ENCODE measurements at places on chromosomes 6 and 20.

DNA sequence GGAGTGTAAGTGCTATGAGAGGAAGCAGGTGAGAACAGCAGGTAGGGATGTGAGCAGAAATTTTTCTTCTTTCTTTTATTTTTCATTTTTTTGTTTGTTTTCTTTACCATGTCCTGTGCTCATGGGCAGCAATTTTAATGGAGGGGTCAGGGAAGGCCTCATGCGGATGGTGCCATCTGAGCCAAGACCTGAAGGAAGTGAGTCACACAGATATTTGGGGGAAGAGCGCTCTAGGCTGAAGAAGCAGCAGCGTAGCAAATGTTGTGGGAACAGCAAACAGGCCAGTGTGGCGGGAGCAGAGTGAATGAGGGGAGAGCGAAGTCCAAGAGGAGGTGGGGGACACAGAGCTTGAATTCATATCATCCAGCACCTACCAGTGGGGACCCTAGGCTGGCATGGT lies 12.7 kb downstream of the SPDEF start:
- no peak for DNase-seq

GRCh38 chr6:15936503-15936902 lies 192.4 kb upstream of the MYLIP start:
- DNase-seq: peak; percentile 27

- DNase-seq: no peak
Measured at GRCh38 chr6:31712296-31712695, 2.9 kb upstream of the LY6G6D start.

DNA sequence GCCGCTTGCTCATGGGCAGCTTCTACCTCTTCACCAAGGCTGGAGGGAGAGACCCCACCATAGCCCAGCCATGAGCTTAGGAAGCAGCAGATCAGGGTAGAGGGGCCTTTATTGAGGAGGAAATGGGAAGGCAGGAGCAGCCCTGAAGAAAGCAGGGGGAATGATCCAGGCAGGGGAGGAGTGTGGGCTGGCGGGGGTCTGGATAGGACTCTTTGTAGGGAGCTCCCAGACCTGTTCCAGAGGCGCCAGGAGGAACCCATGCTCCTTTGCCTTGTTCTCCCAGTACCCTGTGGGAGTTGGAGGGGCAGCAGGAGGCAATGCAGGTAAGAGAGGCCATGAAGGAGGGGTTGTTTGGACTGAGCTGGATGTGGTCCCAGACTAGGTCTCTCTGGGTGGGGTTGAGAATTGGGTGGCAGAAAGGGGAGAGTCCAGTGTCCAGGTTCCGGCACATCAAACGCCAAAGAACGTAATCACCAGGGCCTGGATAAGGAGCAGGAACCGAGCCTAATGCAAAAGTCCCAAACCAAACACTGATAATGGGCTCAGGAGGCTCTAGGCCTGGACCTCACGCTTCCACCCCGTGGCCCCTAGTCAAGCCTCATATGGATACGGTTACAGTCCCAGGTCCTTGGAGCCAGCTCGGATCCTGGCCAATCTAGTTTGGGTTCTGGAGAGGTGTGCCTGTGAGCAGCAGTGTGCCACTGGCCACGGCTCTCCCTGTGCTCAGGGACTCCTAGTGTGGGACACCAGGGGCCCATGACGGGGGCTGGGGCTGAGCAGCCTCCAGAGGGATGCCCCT lies 12.1 kb upstream of the PGC start:
- no peak for DNase-seq

DNA sequence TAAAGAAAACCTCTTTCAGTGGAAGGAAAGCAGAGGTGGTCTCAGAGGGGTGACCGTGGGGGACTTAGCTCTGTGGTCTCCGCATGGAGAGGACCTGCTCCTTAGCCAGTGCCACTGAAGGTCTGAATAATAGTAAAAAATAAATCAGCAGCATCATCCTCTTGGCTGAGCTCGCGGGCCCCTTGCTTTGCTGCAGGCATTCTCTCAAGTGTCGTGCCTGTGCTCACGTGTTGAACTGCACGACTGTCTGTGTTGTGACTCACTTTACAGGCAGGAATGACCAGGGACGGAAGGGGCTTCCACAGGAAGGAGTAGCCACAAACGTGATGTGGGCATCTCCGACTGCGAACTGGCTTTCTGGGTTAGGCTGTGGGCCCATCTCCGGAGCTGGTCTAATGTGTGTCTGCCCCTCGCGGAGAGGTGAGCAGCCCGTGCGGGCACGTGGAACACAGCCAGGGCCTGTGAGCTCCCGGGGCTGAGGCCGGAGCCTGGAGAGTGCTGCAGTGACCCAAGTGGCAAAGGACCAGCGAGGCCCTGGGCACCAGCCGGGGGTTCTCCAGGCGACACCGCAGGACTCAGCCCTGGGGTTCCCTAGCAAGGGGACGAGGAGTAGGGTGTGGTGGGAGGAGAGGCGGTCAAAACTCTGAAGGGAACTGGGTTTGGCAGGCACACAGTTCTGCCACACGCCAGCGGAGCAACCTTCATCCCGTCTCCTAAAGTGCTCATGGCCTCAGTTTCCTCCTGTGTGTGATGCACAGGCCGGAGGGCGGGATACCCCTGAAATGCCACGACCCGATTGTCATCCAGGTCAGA lies 89.2 kb downstream of the RAMACL start:
- no peak for DNase-seq

GRCh38 chr6:4675121-4675520 lies 101.1 kb upstream of the CDYL start:
- no peak for DNase-seq

- DNase-seq: no peak
Measured at GRCh38 chr6:34657307-34657978, 39.1 kb downstream of the ILRUN start.

GRCh38 chr20:24100370-24101011 lies 111.9 kb upstream of the GGTLC1 start:
- peak; percentile 21 for DNase-seq

DNA sequence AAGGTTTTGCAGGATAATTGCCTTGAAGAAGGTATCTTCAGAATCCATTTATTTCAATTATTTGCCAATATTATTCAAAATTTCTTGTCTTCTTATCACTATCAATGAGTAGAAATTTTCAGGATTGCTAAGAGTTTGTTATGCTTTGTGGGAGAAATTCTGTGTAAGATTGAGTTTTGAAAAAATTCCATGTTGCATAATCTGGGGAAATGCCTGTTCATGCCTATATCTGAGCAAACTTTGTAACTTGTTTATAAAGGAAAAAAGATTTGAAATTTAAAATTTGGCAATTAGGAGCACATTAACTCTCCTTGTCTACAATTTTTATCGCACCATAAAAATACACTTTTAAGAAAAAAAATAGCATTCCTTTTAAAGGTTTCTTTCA lies 39.8 kb upstream of the EDN1 start:
- no peak for DNase-seq

GRCh38 chr6:145008715-145009114 lies 723.6 kb downstream of the UTRN start:
- no peak for DNase-seq

GRCh38 chr6:22925304-22925835 lies 356.0 kb downstream of the HDGFL1 start:
- no peak for DNase-seq

DNA sequence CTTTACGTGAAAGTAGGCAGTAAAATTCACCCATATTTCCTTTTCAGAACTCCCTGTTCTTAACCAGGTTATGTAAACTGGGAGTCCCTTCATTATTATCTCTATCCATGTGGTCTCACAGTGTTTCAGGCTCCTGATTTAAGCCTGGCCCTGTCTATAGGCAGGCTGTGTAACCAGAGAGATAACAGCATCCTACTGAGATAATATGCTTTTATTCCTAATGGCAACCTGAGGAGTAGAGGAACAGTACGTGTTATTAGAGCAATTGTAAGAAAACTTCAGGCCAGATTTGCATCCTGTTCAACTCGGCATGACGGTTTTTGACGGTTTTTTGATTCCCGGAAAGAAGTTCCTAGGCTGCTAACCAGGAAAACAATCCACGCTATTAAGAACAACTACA lies 16.9 kb downstream of the FUT9 start:
- no peak for DNase-seq

DNA sequence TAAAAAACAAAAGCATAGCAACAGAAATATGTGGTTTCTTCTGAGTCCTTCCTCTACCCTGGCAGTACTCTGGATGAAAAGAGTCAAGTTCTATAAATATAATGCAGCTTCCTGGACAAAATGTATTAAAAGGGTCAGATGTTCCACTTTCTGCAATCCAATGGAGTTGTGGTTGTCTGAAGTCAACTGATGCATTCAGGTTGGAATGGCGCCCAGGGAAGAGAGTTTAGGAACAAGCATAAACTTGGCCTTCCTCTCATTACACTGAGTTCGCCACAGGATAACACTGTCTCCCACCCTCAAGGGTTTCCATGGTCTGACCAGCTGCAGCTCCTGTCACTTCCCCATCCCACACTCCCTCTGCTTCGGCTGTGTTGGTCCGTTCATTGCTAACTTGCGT lies 66.4 kb downstream of the PLEKHG1 start:
- DNase-seq: no peak

GRCh38 chr6:42451333-42452170 lies at the start of gene TRERF1:
Gene TRERF1, minus strand, starts transcription at chr6:42451926. Its CDS starts 182,336 bp downstream, at chr6:42269590.
- DNase-seq: peak; percentile 39

- DNase-seq: no peak
Measured at GRCh38 chr6:161949531-161949930, 675.7 kb upstream of the AGPAT4 start.

GRCh38 chr6:5525209-5525608 lies 263.9 kb downstream of the FARS2 start:
- no peak for DNase-seq

- no peak for DNase-seq
Measured at GRCh38 chr6:61538801-61539200, 747.2 kb downstream of the KHDRBS2 start.

GRCh38 chr6:107442938-107443607 lies 16.3 kb downstream of the PDSS2 start:
- DNase-seq: no peak

DNA sequence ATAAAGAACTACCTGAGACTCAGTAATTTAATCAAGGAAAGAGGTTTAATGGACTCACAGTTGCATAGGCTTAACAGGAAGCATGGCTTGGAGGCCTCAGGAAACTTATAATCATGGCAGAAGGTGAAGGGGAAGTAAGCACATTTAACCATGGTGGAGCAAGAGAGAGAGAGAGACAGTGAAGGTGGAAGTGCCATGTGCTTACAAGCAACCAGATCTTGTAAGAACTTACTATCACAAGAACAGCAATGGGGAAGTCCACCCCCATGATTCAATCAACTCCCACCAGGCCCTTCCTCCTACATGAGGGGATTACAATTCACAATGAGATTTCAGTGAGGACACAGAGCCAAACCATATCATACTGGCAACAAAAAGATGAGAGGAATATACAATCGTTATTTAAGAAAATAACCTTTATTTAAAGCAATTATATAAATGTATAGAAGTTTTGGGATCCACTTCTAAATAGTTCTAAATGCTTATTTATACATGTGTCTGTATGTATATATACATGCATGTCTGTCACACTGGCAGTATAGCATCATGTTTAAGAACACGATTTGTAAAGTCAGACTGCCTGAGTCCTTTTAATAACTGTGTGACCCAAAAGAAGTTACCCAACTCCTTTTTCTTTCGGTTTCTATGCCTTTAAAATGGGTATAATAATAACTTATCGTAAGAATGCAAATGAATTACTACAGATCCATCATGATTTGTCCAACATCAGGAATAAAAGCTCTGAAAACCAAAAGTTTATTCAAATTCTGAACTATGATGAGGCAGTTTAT lies 255.7 kb upstream of the THEMIS start:
- DNase-seq: no peak

- DNase-seq: no peak
Measured at GRCh38 chr6:161830866-161831616, 557.2 kb upstream of the AGPAT4 start.

- no peak for DNase-seq
Measured at GRCh38 chr6:136511926-136512325, 38.3 kb downstream of the MAP7 start.

GRCh38 chr6:36290668-36291620 lies 21.1 kb downstream of the PNPLA1 start:
- no peak for DNase-seq

DNA sequence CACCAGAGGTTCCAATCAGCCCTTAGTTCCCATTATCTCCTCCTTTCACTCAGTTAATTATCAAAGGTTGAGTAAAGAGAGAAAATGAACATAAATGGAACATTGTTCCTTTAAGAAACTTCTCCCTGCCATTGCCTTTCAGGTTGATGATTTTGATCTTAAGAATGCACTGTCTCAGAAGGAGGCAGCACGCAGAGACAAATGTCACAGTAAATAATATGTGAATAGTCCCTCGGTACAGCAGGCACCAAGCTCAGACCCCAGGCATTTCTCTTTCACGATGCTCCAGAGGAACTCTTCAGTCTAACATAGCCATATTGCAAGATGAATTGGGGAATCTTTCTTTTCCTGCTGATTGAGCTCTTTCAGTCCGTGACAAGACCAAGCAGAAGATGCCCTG lies 435.3 kb upstream of the SPTLC3 start:
- no peak for DNase-seq

DNA sequence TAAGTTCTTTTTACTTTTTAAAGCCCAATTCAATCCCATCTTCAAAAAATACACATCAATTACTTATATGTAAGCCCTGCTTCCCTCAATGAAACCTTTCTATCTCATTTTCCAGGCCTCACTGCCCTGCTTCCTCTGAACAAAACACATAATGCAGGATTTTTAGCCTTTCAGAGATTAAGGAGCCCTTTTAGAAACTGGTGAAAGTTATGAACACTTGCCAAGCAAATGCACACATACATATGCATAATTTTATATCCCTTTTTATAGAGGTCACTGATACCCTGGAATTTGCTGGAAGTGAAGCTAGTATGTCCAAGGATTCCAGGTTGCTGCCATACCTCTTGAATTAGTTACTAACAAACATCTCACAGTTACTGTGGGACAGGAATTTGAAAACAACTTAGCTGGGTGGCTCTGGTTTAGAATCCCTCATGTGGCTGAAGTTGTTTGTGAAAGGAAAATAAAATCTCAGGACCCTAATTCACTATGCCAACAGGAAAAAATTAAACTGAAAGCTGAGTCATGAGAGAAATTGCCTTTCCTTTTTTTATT lies 75.8 kb downstream of the UBE3D start:
- DNase-seq: no peak

GRCh38 chr6:117206944-117207687 lies 58.2 kb upstream of the VGLL2 start:
- DNase-seq: no peak

Data from GM13977 (cell line).